ENCODE measurements at places on chromosomes 6 and 20.

DNA sequence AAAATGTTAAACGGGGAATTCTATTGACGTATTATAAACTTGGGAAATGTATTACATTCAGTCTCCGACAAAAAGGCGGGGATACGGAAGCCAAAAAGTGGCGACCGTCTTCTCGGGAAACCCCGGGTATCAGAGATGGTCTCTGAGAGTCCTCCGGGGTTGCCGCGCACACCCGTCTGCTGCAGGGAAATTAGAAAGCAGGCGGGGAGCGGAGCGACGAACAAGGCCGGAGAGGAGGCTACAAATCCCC is 1.5 kb downstream of the SALL4 start:
- DNase-seq: no peak

- no peak for DNase-seq
Observed at GRCh38 chr6:77038807-77039206, 424.5 kb downstream of the HTR1B start.

- DNase-seq: no peak
Observed at GRCh38 chr6:69238067-69238466, 558.7 kb downstream of the LMBRD1 start.

DNA sequence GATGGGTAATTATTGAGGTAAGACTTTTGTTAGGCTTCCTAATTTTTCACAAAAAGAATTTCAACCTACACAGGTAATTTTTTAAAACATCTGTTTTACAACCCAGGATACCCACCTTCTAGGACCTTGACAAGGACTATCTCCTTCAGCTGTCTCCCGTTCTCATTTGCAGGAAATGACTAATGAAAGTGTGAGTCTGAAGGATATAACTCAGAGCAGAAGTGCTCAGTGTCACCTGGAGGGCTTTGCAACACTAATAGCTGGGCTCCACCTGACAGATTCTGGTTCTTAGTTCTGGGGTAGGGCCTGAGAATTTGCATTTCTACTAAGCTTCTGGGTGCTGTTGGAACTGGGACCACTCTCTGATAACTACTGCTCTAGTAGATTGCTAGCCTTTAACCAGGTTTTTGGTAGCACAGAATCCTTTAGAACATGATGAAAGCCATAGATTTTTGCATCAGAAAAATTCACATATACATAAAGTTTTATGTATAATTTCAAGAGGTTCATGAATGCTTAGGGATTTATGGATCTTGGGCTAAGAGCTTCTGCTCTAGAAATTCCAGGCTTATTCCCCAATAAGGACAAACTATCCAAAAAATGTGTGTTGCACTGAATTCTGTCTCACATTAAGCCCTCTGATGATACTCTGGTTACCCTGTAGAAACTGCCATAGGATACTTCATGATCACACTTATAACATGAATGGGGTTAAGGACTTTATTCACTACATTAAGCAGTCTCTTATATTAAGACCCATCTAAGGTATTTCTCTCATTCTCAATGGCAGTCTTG is 30.3 kb downstream of the AK9 start:
- no peak for DNase-seq

GRCh38 chr6:19153270-19153980 is 683.7 kb upstream of the ID4 start:
- DNase-seq: no peak

DNA sequence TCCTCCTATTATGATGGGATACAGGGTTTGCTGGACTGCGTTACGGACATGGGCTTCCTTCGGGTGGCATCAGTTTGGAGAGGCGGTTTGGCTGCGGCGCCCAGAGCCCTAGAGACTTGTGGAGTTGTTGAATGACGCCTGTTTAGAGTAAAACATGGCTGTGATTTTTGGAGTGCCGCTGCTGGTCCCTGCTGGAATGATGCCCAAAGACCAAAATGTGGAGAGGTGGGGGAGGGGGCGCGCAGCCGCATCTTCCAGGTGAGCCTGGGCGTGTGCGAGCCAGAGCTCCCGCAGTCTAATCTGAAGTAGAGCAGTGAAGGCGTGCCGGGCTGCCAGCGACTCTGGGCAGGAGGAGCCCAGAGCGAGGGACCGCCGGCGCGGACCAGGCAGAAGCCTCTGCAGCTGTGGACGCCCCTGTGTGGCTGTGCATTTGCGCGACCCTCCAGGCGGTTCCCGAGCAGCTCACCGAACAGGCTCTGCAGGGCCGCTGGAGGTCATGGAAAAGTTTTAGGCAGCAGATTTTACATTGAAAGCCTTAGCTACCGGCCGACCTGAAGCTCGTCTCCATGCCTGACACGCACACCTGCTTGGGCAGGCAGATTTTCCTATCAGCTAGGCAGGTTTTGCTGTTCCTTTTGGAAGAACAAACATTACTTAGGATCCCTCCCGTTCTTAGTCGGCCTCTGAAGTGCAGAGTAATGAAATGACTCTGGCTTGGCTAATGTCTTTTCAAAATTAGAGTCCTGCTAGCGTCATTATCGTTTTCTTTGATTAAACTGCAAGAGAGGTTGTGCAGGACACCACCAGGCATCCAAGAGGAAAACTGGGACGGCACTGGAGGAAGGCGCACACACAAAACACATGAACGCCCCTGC is 298.2 kb downstream of the PHACTR1 start:
- DNase-seq: no peak

DNA sequence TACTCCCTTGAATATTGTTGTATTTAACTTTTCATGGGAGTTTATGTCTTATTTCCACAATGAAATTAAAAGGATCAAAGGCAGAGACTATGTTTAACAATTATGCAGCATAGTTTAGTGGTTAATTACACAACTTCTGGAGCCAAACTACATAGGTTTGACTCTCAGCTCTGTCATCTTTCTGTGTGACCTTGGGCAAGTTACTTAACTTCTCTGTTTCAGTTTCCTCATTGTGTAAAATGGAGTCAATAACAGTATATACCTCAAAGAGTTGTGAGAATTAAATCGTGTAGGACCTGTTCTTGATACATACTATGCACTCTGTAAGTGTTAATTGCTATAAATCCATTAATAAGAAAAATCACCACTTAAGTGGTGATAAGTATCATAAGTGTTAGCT is 48.3 kb downstream of the BTBD9 start:
- DNase-seq: no peak

- DNase-seq: no peak
Observed at GRCh38 chr20:24979036-24979960, 13.3 kb downstream of the APMAP start.

GRCh38 chr6:139528471-139528870 is 154.0 kb upstream of the CITED2 start:
- DNase-seq: no peak

DNA sequence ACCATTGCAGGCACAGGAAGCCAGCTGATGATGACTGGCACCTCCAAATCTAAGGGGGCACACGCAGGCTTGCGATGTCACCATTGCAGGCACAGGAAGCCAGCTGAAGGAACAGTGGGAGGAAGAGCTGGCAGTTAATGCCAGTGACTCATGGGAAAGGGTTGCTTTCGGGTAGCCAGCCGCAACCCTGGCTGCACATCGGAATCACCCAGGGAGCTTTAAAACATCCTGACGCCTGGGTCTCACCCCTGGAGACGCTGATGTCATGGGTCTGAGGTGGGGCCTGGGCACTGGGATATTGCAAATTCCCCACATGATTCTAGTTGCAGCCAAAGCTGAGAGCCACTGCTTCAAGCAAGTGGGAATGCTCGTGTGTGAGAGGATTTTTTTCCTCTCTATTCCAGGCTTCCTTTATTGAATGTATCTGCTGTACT is 16.1 kb upstream of the CCN6 start:
- no peak for DNase-seq

DNA sequence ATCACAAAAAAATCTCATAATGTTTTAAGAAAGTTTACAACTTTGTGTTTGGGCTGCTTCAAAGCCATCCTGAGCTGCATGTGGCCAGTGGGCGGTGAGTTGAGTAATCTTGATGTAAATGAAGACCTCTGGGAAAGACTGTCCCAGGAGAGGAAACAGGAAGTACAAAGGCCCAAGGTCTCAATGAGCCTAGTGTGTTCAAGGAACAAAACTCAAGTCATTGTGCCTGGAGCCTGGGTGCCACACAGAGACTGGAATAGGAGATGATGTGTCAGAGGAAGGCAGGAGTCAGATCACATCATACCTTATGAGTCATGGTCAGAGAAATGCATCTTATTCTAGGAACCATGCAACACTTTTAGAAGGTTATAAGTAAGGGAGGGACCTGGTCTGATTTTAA is 51.5 kb downstream of the COL19A1 start:
- no peak for DNase-seq

DNA sequence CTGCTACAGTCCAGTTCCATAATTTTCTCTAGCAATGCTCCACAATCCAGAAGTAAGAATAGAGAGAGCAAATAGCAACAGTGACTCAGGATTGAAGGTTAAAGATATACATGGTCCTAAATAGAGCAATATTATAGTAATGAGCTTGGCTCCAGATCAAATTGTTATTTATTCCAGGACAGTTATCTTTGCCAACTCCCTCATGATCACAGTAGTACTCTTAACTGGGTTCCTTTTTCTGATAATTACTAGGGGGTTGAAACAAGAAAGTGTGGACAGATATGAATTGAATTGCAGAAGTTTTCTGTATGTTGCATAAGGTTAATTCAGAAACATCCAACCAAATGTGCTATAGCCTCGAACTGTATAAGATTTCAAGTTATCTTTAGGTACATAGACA is 11.9 kb downstream of the FAM184A start:
- no peak for DNase-seq

GRCh38 chr20:391041-391711 is 10.6 kb downstream of the TRIB3 start:
- DNase-seq: no peak

GRCh38 chr6:112717401-112717800 is 370.3 kb downstream of the RFPL4B start:
- no peak for DNase-seq

GRCh38 chr6:168439794-168440450 is 1.1 kb upstream of the SMOC2 start:
- DNase-seq: no peak

DNA sequence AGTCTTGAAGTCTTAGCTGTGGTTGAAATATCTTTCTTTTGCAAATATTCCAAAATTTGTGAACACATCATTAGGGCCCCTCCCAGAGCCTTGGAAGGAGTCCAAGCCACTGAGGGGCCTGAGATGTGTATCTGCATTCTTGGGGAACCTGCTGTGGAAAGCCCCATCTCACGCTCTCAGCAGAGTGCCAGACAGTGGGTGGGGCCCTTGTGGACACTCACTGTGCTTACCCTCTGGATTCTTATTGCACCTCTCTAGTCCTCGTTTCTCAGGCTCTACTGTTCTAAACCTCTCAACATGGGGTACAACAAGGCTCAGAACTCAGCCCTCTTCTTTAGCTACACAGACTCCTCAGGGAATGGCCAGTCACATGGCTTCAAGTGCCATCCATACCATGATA is 416.2 kb upstream of the CDH4 start:
- DNase-seq: no peak

DNA sequence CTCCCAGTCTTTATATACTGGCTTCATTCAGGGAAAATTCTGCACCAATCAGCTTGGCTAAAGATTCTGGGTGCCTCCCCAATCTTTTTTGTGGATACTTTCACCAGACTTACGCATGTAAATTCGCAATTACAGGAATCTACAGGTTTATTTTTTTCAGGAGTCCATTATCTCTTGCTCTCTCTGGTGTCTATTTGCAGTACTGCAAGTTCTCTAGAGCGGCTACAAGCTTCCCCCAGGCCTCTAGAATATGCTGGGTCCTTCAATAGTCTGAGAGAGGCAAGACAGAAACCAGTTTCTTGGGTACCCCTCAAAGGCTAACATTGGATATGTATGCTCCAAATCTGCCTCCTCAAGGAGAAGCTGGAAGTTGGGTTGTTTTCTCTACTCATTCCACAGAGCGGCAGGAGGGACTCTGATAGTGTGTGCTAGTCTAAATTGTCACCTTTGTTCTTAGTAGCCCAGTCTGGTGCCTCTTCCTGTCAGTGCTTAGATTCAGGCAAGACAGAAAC is 58.5 kb downstream of the SUN5 start:
- no peak for DNase-seq

DNA sequence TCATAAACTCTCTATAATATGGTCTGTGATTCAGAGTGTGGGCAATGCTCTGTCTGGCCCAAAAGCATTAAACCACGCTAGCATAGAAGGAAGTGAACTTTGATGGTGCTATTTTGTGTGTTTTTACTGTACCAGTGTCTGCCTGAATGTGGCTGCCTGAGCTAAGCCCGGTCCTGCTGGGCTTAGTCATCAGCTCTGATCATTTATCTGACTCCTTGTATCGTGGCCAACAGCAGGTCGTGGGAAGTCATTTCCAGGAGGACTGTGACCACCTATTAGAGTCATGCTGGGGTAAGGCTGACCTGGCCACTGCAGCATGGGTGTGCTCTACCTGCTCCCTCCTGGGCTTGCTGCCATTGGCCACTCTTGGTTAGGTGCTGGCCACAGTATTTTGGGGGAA is 239.1 kb upstream of the CEP162 start:
- no peak for DNase-seq

GRCh38 chr20:62924442-62925075 is 1.7 kb downstream of the DIDO1 start:
- DNase-seq: peak; percentile 35

DNA sequence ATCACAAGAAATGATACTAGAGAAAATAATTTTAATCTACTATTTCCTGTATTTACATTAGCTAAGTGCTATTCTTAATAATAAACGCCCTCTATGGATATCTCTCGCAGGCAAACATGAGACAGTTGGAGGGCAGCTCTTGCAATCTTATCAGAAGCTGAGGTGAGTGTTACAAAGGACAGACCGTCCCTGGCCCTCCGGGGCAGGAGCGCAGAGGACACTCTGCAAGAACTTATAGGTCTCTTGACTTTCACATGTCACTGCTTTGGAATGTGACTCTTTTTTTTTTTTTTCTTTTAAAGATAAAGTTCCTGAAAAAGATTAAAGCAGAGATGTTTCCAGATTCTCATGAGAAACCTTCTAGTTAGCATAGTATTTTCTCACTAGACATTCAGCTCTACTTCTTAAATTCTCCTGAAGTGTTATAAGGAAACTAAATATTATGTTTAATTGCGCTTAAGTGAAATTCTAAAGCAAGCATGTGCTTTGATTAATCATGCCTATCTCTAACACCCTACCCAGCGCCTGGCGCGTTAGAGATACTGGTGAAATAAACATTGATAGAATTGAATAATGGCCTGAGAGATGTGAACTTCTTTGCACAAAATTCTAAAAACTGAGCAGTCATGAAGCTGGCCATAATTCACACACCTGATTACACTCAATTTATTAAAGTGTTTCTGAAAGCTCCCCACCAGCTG is 57.4 kb downstream of the SYTL3 start:
- DNase-seq: no peak
